ENCODE measurements at places on chromosomes 7 and 10. TPM values are rescaled to one million over a fixed set of nuclear protein-coding genes. Genes with fewer than 3 reads are reported as not detected.

BICC1 gene
- 19.6 TPM for total RNA-seq

SOSTDC1 gene
- total RNA-seq: not detected

WNT8B gene
- total RNA-seq: not detected

WIPF3 gene
- total RNA-seq: 0.39 TPM

OPN1SW gene
- total RNA-seq: not detected
